Stimulated activated CD8-positive, alpha-beta memory T cell treated with anti-CD3 and anti-CD28 coated beads, Interleukin-12 subunit alpha, Interleukin-12 subunit beta, amount 100 ng/mL, for 1 hour (primary cell): ENCODE measurements at places on chromosomes 2 and 18.

GRCh38 chr2:43175876-43176275, 50.5 kb downstream of the ZFP36L2 start:
- DNase-seq, result no peak

GRCh38 chr2:130393318-130393910, 37.6 kb downstream of the PTPN18 start:
- DNase-seq, result no peak

GRCh38 chr2:50263728-50264127, 768.2 kb downstream of the NRXN1 start:
- no peak for DNase-seq

GRCh38 chr2:61670591-61671501, 132.7 kb upstream of the XPO1 start:
- no peak for DNase-seq

DNA sequence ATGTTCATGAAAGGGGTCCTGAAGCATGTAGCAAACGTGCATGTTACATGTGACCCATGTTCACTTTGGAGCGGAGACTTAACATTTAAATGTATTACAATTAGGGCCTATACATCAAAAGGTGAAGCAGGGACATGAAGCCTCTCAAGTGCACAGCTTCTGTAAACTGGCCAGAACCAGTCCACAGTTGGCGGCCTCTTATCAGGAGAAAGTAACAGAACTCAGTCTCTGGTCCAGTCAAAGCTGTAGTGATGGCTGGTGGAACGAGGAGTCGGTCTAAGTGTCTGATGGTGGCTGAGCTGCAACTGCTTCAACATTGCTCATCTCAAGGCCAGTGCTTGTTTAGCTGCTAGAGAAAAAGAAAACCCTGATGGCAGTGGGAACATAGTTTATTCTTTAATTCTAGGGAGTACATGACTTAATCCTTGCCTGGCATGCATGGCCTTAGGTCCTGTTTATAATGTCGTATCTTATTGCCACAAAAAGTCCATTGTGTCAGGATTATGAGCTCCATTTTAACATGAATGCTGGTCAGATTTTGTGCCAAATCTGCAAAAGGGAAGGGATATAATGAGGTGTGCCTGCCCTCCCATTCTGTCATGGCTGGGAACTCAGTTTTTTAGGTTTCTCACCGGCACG, 22.2 kb upstream of the YES1 start:
- DNase-seq, result no peak

- DNase-seq, result no peak
These were observed 195.4 kb downstream of the SPP2 start for GRCh38 chr2:234245945-234246344.
